ENCODE measurements at places on chromosomes 3 and 15. TPM values are rescaled to one million over a fixed set of nuclear protein-coding genes. Genes with fewer than 3 reads are reported as not detected.

ACKR4 gene
- total RNA-seq = 2.8 TPM

B3GALNT1 gene
- 63.3 TPM for total RNA-seq

GRCh38 chr3:118761291-118761606 is 273.4 kb downstream of the IGSF11 start:
- no peak for DNase-seq

DNA sequence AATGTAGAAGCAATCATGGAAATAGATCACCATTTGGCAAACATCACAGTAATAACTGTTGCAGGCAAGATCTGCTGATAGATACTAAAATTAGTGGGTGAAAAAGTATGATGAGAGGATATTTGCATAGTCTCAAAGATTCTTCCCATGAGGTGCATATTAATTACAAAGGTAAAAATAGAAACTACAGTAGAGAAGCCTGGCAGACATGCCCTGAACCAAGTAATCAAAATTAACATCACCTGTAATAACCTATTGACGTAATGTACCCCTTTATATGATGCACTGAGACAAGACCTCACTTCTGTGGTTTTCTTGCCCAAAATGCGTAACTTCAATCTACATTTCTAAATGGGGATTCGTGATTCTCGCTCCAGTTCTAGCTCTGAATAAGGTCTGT is 14.4 kb downstream of the POMGNT2 start:
- DNase-seq = no peak

P2RY13 gene
- total RNA-seq = 0.38 TPM

All from heart left ventricle (tissue), 16 donors.